NK-92 treated with Interleukin-12 subunit alpha and Interleukin-12 subunit beta, amount 100 ng/mL, for 24 hours (cell line): ENCODE measurements at places on chromosomes 12 and 14.

- DNase-seq = peak; percentile 39
Observed at GRCh38 chr14:68719634-68720384, 73.1 kb downstream of the ZFP36L1 start.

DNA sequence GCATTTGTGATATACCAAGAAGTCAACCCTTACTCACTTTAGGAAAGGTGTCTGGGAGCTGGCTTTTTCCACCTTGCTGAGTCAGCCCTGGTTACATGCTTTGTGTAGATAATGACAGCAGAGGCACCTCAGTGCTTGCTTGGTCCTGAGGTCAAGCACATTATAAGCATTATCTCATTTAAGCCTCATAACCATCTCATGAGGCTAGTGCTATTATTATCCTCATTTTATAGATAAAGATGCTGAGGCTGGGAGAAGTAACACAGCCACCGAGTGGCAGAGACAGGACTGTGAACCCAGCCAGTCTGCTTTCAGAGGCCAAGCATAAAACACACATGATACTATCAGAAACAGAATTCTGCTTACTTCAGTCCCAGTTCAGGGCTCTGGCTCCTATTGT is 29.4 kb downstream of the MAX start:
- DNase-seq = no peak

DNA sequence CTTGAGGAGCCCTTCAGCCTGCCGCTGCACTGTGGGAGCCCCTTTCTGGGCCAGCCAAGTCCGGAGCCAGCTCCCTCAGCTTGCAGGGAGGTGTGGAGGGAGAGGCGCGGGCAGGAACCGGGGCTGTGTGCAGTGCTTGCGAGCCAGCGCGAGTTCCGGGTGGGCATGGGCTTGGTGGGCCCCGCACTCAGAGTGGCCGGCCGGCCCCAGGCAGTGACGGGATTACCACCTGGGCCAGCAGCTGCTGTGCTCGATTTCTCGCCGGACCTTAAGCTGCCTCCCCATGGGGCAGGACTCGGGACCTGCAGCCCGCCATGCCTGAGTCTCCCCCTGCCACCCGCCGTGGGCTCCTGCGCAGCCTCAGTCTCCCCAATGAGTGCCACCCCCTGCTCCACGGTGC is 116.9 kb downstream of the PAWR start:
- DNase-seq = no peak

GRCh38 chr12:104758771-104759170 is 199.3 kb downstream of the SLC41A2 start:
- no peak for DNase-seq

DNA sequence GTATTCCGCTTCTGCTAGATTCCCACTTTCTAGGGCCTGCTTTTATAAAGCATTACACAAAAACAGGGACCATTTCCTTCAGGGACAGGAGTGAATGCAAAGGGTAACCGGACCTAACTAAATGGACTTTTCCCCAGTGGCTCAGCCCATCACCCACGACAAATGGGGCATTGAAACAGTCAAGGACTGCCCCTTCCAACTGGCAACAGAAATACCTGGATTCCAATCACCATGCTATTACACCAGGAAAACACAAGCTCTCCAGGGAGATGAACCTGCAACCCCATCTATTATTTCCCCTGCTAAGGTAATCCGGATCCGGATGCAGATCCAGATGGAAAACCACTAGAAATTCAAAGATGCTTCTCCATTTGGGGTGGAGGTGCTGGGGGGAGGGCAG is 1.0 kb downstream of the MPHOSPH9 start:
- DNase-seq = no peak

- no peak for DNase-seq
Observed at GRCh38 chr12:130436741-130437501, 99.2 kb downstream of the PIWIL1 start.

- no peak for DNase-seq
Observed at GRCh38 chr12:95574799-95575452, 23.6 kb upstream of the USP44 start.

DNA sequence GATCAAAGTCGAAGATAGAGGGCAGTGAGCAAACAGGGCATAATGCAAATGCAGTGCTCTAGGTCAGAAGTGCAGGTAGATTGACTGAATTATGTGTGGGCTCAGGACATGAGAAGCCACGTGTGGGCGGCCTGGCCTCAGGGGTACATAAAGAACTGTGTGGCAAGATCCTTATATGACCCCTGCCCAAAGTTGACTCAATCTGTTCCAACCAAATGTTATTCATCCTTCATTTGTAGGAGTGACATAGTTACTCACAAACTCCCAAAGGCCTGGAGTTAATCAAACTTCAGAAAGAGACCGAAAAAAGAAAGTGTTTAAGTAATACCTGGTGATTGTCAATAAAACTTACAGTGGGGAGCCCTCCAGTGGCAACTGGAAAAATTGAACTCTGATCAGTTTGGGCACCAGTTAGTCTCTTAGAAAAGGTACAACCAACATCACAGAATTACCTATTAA is 150.4 kb upstream of the FAR2 start:
- no peak for DNase-seq

GRCh38 chr14:103091041-103091882 is 3.3 kb upstream of the EXOC3L4 start:
- DNase-seq = no peak

DNA sequence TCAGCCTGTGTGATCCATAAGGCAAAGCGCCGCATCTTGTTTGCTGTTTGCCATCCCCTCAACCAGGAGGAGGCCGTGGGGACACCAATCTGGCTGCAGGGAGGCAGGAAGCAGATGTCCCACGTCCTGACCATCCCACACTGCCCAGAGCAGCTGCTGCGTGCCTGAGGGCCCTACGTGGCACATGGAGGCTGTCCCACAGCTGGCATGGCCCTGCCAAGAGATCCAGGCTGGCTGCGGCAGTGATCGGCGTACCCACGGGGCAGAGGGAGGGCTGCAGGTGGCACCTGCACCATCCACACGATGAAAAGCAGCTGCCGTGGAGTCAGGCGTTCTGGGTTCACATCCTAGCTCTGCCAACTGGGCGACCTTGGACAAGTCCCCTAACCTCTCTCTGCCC is 42.0 kb downstream of the NCOR2 start:
- no peak for DNase-seq

DNA sequence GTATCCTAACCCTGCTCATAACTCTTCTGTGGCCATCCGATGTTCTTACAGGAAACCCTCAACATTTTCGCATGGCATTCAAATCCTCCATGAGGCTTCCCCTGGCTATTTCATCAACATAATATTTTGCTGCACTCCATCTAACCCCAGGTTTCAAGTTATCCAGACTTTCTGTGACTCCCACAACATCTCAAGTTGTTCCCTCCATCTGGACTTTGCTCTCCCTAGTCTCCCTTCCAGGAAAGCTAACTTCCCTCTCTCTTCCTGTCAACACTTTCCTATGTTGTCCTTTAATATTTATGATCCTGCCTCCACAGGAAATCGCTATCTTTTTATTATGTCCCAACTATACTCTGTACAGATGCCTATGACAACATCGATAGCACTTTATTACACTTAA is 146.1 kb downstream of the METTL25 start:
- DNase-seq = no peak

DNA sequence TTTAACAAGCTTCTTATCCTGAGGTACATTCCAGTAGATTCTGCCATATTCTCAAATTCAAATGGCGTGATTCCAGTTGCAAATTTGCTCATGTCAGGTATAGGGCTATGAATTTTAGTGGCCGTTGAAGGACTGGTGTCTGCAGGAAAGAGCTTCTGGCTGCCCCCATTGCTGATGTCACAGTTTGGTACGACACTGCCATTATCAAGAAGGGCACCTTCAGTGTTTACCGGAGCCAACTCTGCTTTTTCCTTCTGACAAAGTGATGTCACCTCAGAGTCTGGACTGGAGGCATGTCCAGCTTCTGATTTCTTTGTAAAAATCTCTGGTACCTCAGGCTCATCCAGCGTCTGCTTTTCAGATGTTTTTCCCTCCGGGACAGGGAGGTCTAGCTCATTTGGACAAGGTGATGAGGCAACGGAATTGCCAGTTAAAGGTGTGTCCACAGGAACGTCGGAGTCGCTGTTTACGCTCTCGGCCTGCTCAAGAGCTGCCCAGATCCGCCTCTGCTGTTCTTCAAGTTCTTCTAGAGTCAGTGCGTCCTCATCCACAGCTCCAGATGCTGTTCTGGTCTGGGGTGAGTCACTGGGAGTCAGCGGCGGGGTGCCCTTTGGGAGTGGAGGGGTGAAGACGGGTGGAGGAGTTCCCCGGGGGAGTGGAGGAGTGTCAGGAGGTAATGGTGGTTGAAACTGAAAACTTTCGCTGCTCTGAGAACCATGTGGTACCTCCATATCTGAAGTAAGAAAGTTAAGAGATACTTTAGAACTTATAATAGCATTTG is 27.0 kb downstream of the ZCCHC8 start:
- DNase-seq = no peak

GRCh38 chr12:63424671-63425070 is 243.6 kb downstream of the DPY19L2 start:
- no peak for DNase-seq

DNA sequence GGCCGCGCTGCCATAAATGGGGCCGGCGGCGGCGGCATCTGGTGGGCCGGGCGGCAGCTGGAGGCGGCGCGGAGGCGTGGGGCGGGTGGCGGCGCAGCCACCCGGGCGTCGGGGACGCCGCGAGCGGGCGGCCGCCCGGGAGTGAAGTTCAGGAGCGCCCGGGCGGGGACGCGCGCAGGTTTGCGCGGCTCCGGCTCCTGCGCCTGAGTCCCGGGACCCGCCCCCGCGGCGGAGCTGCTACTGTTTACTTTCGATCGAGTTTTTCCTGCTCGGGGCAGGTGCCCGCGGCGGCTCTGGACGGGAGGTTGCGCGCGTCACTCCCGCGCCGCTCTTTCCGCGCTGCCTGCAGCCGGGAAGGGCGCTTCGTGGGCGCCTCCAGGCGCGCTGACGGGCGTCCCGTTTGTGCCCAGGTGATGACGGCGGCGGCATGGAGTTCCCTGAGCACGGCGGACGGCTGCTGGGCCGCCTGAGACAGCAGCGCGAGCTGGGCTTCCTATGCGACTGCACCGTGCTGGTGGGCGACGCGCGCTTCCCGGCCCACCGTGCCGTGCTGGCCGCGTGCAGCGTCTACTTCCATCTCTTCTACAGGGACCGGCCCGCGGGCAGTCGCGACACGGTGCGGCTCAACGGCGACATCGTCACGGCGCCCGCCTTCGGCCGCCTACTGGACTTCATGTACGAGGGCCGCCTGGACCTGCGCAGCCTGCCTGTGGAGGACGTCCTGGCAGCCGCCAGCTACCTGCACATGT is at the start of gene ZBTB42:
ZBTB42 (plus strand) TSS at position 331 of the 749 bp plus-strand sequence; CDS start at position 428, 97 bp downstream.
- no peak for DNase-seq

DNA sequence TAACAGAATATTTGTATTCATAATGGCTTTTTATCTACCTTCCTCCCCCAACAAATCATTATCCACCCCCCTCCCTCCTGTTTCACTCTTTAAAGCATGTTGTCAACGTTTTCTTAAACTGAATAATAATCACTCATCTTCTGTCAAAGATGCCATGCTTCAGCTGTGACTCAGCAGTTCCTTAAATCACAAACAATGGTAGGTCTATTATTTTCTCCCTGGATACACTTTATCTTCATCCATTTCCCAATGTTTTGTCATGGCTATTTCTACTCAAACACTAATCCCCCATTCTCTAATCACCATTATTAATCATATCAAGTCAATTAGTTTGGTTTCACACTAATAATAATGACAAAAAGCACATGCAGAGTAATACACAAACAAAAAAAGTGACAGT is 6.5 kb downstream of the CLEC12B start:
- no peak for DNase-seq

DNA sequence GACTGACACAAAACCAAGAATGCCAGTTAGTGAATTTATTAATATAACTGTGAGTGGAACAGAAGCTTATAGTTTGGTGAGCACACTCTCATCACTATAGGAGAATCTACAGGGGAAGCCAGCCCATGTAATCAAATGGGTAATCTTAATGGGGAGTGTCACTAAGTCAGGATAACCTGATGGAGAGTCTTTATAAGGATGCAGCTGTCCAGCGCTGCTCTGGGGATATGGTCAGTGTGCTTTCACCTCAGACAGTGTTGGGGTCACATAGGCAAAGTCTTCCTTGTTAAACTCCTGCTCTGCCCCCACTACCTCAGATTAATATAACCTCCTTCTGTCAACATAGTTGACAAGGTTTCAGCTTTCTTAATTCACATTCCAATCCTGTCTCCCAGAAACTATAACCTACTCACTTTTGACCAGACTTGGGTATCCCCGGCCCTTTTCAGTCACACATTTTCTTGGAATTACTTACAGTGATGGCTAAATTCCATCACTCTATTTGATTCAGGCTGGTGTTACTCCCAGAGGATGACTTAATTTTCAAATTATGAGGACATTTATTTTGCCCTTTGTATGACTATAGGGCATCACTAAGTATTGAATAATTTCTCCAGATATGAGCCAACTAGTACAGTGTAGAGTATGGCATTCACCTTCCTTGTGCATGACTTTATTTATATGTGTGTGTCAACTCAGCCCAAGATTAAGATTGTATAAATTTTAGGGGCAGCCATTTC is 13.2 kb downstream of the STK38L start:
- no peak for DNase-seq
